ENCODE measurements at places on chromosomes 1 and 21. TPM values are rescaled to one million over a fixed set of nuclear protein-coding genes. Genes with fewer than 3 reads are reported as not detected.

The DLGAP3 gene
- polyA plus RNA-seq = 0.33 TPM

The GJC2 gene
- polyA plus RNA-seq = not detected

The BATF3 gene
- 0.80 TPM for polyA plus RNA-seq

The FAM177B gene
- 30.0 TPM for polyA plus RNA-seq

The FBLIM1 gene
- not detected for polyA plus RNA-seq

The GCSAML gene
- not detected for polyA plus RNA-seq

The TBX19 gene
- 2.5 TPM for polyA plus RNA-seq

The FCN3 gene
- polyA plus RNA-seq = not detected

Measured in IgD-negative memory B cell (primary cell).